Stimulated activated CD4-positive, alpha-beta T cell treated with anti-CD3 and anti-CD28 coated beads, Interleukin-2, amount 100 ng/mL, for 48 hours (primary cell): ENCODE measurements at places on chromosomes 1 and 21.

DNA sequence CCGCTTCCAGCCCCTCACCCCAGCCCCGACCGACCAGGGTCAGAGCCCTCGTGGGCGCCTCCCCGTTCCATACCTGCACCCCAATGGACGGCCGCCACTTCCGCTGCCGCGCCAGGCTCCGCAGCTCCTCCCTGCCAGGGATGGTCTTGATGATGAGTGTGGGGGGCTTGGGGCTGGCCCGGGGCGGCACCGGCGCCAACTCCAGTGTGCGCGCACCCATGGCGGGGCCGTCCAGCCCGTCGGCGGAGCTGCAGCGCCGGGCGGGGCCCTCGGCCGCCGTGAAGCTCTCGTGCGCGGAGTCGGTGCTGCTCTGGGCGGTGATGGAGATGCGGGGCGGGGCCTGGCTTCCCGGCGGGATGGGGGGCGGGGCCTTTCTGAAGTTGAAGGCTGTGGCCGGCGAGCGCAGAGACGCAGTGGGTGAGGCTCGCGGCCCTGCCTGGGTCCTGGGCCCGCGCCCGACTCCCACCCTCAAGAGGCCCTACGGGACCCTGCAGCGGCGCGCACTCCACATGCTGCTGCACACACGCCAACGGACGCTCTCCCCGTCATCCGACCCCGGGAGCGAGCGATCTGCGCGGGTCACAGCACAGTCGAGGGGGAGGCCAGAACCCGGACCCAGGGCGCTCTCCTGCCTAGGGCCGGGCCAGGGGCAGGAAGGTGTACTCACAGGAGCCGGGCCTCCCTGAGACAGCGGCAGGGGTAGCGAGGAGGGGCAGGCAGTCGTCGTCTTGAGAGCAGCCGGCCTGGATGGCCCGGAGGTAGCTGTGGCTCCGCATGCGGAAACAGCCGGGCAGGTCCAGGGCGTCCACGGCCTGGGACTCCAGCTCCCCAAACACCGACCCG, 26.1 kb upstream of the SMIM12 start:
- DNase-seq = peak; percentile 61

GRCh38 chr1:100530880-100531487, 7.0 kb upstream of the GPR88 start:
- no peak for DNase-seq

- no peak for DNase-seq
These were observed 1.7 kb upstream of the LAMB3 start for GRCh38 chr1:209653915-209654351.

DNA sequence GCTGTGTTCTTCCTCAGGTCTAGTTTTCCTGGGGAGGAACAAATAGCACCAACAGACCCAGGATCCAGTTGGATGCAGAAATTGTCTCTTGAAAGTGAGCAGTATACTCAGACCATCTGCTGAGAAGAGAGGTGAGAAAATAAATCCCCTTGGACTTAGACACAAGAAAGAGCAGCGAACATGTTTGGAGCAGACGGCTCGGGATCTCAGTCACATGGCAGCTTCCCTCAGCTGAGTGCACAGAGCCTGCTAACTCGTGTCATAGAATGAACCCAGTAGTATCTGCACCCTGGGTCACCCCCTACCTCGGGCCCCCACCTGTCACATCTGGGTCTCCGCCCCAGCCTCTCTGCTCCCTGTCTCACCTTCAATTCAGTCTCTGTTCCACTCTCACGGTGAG, 115.6 kb downstream of the CCDC185 start:
- DNase-seq = no peak

- no peak for DNase-seq
These were observed 182.7 kb upstream of the PTBP2 start for GRCh38 chr1:96538883-96539282.
